ENCODE measurements at places on chromosomes 1 and 21. TPM values are rescaled to one million over a fixed set of nuclear protein-coding genes. Genes with fewer than 3 reads are reported as not detected.

The SZRD1 gene
- total RNA-seq, result 97.9 TPM

The PTPRC gene
- not detected for total RNA-seq

The HPCA gene
- total RNA-seq, result not detected

The HYI gene
- 33.2 TPM for total RNA-seq

The NES gene
- 44.5 TPM for total RNA-seq

The ETNK2 gene
- 6.4 TPM for total RNA-seq

The HRNR gene
- not detected for total RNA-seq

The DCAF8 gene
- 63.0 TPM for total RNA-seq

The LCE2C gene
- total RNA-seq, result not detected

The CLDN19 gene
- total RNA-seq, result not detected

The LEMD1 gene
- total RNA-seq, result 0.36 TPM

The HSD3B1 gene
- total RNA-seq, result not detected

The AKR7A3 gene
- total RNA-seq, result 0.36 TPM

The TINAGL1 gene
- total RNA-seq, result 99.8 TPM

The KCTD3 gene
- total RNA-seq, result 45.6 TPM

The CLDN14 gene
- 0.27 TPM for total RNA-seq
